Vagina (tissue), 2 donors: ENCODE measurements at places on chromosomes 7 and 10.

- H3K4me3 ChIP-seq, result no peak overlapping the region
- H3K27me3 ChIP-seq, result no peaks in the 10 kb centered on the region
- peak overlapping the region; percentile 0 for H3K27ac ChIP-seq
- no peak for DNase-seq
Observed at GRCh38 chr10:69901628-69902505, 100.2 kb downstream of the COL13A1 start.

GRCh38 chr10:13371897-13372470 is 23.9 kb upstream of the SEPHS1 start:
- no peaks in the 10 kb centered on the region for H3K27me3 ChIP-seq
- H3K4me1 ChIP-seq, result no peaks in the 10 kb centered on the region
- H3K27ac ChIP-seq, result no peak overlapping the region
- no peak overlapping the region for H3K4me3 ChIP-seq
- DNase-seq, result no peak

DNA sequence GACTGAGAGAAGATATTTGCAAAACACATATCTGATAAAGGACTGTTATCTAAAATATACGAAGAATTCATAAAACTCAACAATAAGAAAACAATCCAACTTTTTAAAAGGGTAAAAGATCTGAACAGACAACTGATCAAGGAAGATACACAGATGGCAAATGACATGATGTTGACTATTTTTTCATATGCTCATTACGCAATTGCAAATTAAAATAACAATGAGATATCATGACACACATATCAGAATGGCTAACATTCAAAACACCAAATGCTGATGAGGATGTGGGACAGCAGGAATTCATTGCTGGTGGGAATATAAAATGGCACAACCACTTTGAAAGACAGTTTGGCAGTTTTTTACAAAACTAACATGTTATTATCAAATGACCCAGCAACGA is 8.9 kb downstream of the DENND11 start:
- DNase-seq, result no peak
- H3K4me1 ChIP-seq, result peaks cover 6% of the 10 kb centered on the region
- no peak overlapping the region for H3K27ac ChIP-seq

- no peaks in the 10 kb centered on the region for H3K36me3 ChIP-seq
- no peaks in the 10 kb centered on the region for H3K27me3 ChIP-seq
- peak within 1 kb of the TSS; percentile 84 for H3K4me3 ChIP-seq
- H3K4me1 ChIP-seq, result peaks cover 30% of the 10 kb centered on the region
Observed at GRCh38 chr10:24952143-24952706, at the start of gene PRTFDC1. TSS of gene PRTFDC1 (minus strand) at chr10:24952606. CDS start at chr10:24952575, 31 bp downstream.

DNA sequence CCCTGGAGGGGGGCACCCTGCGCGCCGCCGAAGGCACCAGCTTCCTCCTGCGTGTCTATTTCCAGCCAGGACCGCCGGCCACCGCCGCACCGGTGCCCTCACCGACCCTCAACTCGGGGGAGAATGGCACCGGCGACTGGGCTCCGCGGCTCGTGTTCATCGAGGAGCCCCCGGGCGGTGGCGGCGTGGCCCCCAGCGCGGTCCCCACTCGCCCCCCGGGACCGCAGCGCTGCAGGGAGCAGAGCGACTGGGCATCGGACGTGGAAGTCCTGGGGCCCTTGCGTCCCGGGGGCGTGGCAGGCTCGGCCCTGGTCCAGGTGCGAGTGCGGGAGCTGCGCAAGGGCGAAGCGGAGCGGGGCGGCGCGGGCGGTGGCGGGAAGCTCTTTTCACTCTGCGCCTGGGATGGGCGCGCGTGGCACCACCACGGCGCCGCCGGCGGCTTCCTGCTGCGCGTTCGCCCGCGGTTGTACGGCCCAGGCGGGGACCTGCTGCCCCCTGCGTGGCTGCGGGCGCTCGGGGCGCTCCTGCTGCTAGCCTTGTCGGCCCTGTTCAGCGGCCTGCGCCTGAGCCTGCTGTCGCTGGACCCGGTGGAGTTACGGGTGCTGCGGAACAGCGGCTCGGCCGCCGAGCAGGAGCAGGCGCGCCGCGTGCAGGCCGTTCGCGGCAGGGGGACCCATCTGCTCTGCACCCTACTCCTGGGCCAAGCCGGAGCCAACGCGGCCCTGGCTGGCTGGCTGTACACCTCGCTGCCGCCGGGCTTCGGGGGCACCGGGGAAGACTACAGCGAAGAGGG is 594 bp downstream of the CNNM1 start:
- H3K27me3 ChIP-seq, result no peaks in the 10 kb centered on the region
- H3K4me1 ChIP-seq, result peaks cover 21% of the 10 kb centered on the region
- H3K4me3 ChIP-seq, result peak overlapping the region; percentile 56
- H3K36me3 ChIP-seq, result no peaks in the 10 kb centered on the region
- no peak overlapping the region for H3K27ac ChIP-seq

GRCh38 chr7:150346922-150347321 is 5.5 kb upstream of the RARRES2 start:
- no peak overlapping the region for H3K27ac ChIP-seq
- no peaks in the 10 kb centered on the region for H3K4me1 ChIP-seq
- no peak overlapping the region for H3K4me3 ChIP-seq
- no peaks in the 10 kb centered on the region for H3K27me3 ChIP-seq
- H3K36me3 ChIP-seq, result no peaks in the 10 kb centered on the region
- DNase-seq, result no peak

- H3K27me3 ChIP-seq, result no peaks in the 10 kb centered on the region
- no peak overlapping the region for H3K4me3 ChIP-seq
- H3K4me1 ChIP-seq, result no peaks in the 10 kb centered on the region
- DNase-seq, result no peak
Observed at GRCh38 chr7:88254721-88255424, 35.0 kb upstream of the SRI start.
